ENCODE measurements at places on chromosomes 12 and 14.

DNA sequence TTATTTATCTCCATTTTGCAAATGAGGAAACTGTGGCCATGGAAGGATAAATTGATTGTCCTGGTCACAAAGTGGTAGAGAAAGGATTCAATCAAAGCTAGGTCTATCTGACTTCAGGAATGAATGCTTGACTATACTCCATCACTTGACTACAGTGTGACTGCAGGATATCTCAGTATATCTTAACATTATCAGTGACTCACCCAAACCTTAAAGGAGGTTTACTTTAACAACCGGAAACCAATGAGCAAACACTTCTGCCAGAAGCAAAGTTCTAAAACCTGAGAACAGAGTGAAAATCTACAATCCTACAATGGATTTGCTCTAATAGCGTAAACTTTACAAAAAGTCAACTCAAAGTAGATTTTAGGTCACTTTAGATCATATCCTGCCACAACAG is 277.0 kb downstream of the CEP128 start:
- no peak for DNase-seq

DNA sequence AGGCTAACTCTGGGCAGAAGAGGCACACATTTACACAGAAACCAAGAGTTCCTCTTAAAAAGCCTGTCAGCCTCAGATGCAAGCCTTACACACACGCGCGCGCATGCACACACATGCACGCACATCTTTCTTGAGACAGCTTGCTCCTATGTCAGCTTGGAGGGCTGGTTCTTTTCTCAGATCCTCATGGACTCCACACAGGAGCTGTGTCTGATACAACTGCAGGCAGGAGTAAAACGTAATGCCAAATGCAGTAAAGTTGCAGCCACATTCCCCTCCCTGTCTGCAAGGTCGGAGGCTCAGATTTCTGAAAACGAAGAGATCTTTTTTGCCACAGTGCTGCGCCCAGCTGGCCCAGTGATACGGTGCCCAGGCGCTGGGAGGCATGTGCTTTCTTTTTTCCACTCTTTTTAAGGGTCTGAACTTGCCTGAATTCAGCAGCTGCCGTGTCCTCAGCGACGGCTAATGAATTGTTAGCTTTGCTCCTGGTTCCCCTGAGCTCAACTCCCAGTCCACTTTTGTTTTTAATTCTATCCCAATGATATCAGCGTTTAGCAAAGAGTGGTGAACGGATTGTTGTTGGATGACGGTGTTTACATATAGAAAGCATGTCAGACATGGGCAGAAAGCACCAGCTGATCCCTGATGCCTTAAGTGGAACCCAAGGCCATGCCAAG is 72.9 kb upstream of the FOXN3 start:
- peak; percentile 48 for DNase-seq

GRCh38 chr14:104582662-104583061 is 3.1 kb downstream of the C14orf180 start:
- DNase-seq, result no peak

DNA sequence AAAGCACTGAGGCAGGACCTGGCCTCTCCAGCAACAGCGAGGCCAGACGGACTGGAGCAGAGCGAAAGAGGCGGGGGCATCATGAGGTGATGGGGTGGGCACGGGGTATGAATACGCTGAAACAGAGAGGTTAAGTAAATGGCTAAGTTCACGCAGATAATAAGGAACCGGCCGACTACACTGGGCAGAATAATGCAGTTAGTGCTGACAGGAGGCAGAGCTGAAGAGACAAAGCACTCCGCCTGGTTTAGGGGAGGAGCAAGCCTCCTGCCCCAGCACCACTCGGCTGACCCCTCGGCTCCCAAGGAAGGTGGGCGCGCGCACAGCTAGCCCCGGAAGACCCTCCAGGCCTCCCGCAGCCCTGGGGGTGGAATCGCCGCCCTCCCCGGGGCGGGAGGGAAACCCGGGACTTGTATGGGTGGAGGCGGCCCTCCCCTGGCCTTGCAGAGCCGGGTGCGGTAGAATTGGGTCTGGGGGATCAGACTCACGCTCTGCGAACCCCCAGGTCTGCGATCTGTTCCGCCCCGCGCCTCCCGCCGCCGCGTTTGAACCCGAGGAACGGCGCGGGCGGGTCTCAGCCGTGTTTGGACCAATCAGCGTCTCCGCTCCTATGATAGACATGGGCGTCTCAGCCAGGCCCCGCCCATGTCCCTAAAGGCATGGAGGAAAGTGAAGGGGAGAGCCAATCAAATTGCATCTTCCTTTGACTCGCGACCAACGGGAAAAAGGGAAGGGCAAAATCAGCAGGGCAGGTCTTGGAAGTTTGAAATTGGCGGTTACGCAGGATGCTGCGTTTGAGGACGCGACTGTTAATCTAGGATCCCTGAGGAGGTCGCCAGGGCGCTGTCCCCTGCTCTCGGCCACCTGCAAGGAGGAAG is at the start of gene CIT:
TSS of gene CIT (minus strand) at position 560 of the 878 bp plus-strand sequence. CDS start 1,152 bp downstream, outside the sequence.
- DNase-seq, result peak; percentile 92

DNA sequence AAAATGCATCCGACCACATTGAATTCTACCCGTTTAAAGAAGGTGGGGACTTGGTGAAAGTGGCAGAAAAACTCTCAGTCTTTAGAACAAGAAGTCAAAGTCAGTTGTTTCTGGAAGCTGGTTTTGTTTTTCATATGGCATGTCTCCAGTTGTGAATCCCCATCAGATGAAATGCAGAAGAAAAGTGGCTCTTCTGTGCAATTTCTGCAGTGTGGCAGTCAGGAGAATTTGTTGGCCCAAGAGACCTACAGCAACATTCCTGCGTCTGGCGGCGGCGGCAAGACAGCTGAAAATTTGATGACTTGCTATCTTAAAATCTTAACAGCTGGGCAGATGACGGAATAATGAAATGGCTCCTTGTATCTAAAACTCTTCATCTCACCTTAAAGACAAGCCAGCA is 201.5 kb downstream of the FOXN3 start:
- no peak for DNase-seq
